Stimulated activated CD4-positive, alpha-beta T cell treated with anti-CD3 and anti-CD28 coated beads, Interleukin-1b, Interleukin-23, amount 100 ng/mL, for 1 hour (primary cell): ENCODE measurements at places on chromosomes 3 and 15.

DNA sequence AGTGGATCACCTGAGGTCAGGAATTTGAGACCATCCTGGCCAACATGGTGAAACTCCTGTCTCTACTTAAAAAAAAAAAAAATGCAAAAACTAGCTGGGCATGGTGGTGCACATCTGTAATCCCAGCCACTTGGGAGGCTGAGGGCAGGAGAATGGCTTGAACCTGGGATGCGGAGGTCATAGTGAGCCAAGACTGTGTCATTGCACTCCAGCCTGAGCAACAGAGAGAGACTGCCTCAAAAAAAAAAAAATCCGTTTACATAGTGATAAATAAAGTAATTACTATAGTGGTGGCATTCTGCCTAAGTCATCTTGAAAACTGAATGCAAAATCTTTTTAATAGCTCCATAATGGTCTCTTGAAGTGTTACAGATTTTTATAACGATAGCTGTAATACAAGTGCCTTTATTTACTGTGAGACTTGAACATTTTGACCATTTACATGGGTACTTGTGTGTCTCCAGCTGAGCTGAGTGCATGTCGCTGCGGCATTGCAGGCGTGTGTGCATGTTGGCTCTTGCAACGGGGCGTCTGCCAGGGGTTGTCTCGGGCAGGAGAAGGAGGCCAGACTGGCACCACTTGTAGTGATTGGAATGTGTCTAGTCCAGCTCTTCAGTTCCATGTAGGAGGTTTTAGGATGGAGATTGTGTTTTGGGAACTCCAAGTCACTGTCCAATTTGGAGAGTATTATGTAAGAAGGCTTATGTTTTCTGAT is 111.9 kb downstream of the IGF1R start:
- no peak for DNase-seq

DNA sequence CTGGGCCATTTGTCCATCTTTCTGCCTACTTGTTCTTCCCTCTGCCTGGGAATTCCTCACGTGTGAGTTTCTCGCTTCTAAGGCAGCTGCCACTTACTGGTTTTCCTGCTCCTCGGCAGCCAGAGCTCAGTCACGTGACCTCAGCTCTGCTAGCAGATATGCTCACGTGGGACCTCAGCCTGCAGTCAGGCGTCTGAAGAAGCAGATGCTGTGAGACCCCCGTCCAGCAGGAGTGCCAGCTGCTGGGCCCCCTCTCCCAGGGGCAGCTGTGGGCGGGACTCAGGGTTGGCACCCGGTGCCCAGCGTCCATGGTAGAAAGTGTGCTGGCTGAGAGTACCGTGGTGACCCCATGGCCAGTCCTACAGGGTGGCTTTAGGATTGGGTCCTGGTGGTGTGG is 161.3 kb upstream of the TLE3 start:
- DNase-seq = peak; percentile 11

- DNase-seq = no peak
Measured at GRCh38 chr3:101828691-101829436, 20.4 kb upstream of the NFKBIZ start.

- no peak for DNase-seq
Measured at GRCh38 chr15:70342554-70343548, 245.1 kb upstream of the TLE3 start.

DNA sequence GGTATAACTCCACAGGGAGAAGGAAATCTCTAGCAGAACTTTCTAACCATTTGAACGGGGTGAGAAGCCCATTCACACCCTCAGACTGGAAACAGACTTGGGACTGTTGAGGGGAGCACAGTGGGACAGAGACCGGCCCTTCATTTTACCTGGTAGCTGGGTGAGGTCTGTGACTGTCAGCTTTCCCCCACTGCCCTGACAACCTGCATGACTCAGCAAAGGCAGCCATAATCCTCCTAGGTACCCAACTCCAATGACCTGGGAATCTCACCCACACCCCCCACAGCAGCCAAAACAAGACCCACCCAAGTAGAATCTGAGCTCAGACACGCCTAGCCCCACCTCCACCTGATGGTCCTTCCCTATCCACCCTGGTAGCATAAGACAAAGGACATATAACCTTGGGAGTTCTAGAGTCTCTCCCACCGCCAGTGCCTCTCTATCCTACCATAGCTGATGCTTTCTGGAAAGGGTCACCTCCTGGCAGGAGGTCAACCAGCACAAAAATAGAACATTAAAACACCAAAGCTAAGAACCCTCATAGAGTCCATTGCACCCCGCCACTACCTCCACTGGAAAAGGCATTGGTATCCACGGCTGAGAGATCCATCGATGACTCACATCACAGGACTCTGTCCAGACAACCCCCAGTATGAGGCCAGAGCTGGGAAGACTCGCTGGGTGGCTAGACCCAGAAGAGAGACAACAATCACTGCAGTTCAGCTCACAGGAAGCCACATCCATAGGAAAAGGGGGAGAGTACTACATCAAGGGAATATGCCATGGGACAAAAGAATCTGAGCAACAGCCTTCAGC is 28.0 kb downstream of the SENP7 start:
- no peak for DNase-seq
